ENCODE measurements at places on chromosomes 5 and 9.

GRCh38 chr5:143205883-143206195 lies 197.6 kb downstream of the NR3C1 start:
- no peak for DNase-seq

- DNase-seq: no peak
These were observed 57.3 kb upstream of the FNIP1 start for GRCh38 chr5:131854134-131854533.

DNA sequence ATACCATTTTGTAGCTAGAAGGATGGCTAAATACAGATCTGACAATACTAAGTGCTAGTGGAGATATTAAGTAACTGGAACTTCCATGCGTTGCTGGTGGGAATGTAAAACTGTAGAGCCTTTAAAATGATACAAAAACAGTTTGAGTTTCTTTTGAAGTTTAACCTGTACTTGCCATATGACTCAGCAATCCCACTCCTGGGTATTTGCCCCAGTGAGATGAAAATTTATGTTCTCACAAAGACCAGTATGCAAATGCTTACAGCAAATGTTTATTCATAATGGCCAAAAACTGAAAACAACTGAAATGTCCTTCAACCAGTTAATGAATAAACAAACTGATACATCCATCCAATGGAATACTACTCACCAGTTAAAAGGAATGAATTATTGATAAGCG lies 137.3 kb downstream of the SLC12A2 start:
- no peak for DNase-seq

DNA sequence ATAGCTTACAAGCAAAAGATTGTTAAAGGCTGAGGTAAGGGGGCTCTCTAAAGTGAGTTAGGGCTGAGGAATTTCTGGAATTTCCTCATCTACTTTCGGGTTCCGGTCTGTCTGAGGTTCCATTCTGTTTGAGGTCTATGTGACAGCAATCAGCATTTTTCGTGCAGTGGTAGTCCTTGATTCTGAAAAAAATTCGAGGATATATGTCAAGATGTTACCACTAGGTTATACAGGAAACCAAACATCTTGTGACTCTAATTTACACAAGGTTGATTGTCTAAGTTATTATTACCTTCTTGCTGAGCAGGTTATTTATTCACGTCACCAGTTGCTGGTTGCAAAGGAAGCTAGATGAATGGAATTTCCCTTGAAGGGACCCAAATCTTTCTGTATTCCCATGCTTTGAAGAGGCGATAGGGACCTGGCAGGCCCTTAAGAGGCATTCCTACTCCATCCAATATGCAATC lies 35.2 kb downstream of the RLN2 start:
- DNase-seq: peak; percentile 40

- peak; percentile 97 for DNase-seq
These were observed 135.7 kb downstream of the ADAMTS2 start for GRCh38 chr5:179209359-179210150.
